ENCODE measurements at places on chromosomes 12 and 14.

DNA sequence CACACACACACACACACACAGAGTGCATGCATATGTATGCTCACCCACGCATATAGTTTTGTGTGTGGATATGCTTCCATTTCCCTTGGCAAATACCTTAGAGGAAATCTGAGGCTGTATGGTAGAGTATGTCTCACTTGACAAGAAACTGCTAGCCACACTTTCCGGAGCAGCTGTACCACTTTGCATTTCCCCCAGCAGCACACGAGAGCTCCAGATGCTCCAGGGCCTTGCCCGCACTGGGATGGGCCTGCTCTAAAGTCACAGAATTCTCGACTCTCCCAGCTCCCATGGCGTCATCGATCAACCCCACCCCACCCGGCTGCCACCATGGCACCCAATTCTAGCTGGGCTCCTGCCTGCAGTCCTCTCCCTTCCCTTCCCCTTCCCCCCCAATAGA is 21.9 kb downstream of the CLMN start:
- DNase-seq, result no peak

- no peak for DNase-seq
Observed at GRCh38 chr12:79665212-79665887, 25.4 kb downstream of the PAWR start.

GRCh38 chr14:68670359-68670715 is 122.5 kb downstream of the ZFP36L1 start:
- no peak for DNase-seq

DNA sequence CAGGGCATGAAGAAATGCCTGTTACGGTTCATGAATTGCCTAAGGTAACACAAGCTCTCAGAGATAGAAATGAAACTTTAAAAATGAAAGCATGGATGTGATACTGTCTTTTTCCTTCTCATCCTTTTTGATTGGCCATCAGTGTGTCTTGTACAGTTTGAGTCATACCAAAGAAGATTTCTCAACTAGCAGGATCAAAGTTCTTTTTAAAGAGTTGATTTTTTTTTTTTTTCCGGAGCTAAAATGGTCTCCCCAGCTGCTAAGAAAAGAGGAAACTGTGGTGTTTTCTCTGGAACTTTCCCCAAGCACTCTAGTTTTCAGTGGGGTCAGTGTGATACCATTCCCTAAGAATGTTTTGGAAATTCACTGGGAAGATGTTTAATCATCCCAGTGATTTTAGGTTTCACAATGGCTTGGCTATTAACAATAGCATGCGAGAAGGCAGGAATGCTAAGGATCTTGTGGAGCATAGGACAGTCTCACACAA is 105.0 kb downstream of the ETNK1 start:
- DNase-seq, result no peak

- DNase-seq, result no peak
Observed at GRCh38 chr12:65330331-65330730, 51.8 kb downstream of the MSRB3 start.

- no peak for DNase-seq
Observed at GRCh38 chr12:132178316-132178715, 34.1 kb downstream of the NOC4L start.

DNA sequence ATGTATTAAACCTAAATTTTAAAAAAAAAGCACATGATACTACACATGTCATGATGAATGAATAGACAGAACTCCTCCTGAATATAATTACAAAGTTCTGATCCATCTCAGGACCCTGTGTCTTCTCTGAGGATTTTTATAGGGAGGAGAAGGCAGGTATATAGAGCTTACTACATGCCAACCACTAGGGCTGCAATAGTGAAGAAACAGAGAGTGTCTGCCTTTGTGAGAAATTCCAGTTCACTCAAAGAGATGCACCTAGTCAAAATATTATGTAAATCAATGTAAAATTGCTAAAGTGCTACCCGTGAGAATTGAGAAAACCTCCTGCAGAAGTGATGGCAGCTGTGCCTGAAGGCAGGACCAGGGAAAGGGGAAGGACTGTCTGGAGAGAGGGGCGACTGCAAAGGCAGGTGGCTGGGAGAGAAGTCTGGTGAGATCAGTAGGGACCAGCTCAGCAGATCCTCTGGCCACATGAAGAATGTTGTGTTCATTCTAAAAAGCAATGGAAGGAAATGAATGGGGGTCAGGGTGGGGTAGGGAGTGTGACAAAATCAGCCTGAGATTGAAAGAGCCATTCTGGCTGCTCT is 15.1 kb downstream of the ABHD4 start:
- no peak for DNase-seq

- DNase-seq, result no peak
Observed at GRCh38 chr14:29085546-29085945, 319.0 kb downstream of the FOXG1 start.

DNA sequence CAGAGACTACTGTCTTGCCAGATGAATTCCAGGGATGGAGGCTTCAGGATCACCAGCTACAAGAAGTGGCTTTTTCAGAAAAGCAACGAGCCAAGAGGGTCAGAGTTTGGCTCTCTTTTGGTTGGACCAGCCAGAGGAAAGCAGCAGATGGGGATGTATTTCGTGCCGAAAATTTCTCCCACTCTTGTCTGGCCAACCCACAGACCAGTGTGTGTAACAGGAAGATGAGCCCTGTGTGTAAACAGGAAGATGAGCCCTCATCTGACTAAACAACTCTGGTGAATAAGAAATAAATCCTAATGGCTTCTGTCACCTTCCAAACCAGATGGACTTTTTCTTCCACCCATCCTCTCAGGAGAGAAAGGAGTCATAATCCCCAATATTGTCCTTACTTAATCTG is 13.1 kb downstream of the GPR68 start:
- DNase-seq, result no peak

GRCh38 chr12:29220632-29221336 is 71.7 kb downstream of the FAR2 start:
- no peak for DNase-seq

DNA sequence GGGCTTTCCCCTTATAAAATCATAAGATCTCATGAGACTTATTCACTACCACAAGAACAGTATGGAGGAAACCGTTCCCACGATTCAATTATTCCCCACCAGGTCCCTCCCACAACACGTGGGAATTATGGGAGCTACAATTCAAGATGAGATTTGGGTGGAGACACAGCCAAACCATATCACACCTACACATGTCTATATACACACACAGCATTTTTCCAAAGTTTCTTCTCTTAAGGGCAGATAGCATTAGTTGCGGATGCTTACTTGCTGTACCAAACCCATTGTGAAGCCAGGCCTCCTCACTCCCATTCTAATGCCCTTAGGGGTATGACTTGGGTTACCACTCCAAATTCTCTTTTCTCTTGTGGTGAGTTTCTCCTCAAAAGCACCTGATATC is 104.1 kb upstream of the RAP1B start:
- no peak for DNase-seq

DNA sequence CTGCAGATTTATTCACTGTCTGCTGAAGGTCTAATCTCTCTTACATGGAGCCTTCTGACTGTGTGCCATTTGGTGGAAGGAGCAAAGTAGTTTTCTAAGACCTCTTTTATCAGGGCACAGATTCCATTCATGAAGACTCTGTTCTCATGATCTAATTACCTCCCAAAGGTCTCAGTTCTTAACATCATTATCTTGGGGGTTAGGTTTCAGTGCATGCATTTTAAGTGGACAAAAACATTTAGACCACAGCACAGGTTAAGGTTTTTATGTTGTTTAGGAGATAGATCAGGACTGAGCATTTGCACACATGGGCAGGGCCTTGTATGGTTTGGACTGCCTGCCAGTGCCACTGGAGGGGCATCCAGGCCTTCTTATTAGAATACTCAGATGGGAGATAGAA is 746.1 kb downstream of the C12orf50 start:
- DNase-seq, result no peak

- DNase-seq, result no peak
Observed at GRCh38 chr12:11834931-11835330, 185.5 kb downstream of the ETV6 start.

- no peak for DNase-seq
Observed at GRCh38 chr12:109625749-109626377, 52.3 kb downstream of the MVK start.

DNA sequence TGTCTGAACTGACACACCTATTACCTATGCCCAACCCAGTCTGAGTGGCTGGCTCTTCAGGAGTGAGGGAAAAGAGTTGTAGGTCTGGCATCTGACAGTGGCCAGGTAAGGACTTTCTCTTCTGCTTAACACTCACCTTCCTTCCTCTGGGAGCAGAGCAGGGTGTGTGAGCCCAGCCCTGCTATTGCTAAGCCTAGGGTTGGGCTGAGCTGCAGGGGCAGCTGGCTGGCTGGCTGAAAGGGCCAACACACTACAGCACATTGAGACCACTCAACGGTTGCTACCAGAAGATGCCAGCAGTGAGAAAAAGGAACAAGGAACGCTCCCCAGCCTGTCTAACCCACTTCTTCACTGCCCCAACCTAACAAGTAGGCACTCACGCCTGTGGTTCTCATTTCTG is 201.2 kb downstream of the DPF3 start:
- DNase-seq, result no peak

DNA sequence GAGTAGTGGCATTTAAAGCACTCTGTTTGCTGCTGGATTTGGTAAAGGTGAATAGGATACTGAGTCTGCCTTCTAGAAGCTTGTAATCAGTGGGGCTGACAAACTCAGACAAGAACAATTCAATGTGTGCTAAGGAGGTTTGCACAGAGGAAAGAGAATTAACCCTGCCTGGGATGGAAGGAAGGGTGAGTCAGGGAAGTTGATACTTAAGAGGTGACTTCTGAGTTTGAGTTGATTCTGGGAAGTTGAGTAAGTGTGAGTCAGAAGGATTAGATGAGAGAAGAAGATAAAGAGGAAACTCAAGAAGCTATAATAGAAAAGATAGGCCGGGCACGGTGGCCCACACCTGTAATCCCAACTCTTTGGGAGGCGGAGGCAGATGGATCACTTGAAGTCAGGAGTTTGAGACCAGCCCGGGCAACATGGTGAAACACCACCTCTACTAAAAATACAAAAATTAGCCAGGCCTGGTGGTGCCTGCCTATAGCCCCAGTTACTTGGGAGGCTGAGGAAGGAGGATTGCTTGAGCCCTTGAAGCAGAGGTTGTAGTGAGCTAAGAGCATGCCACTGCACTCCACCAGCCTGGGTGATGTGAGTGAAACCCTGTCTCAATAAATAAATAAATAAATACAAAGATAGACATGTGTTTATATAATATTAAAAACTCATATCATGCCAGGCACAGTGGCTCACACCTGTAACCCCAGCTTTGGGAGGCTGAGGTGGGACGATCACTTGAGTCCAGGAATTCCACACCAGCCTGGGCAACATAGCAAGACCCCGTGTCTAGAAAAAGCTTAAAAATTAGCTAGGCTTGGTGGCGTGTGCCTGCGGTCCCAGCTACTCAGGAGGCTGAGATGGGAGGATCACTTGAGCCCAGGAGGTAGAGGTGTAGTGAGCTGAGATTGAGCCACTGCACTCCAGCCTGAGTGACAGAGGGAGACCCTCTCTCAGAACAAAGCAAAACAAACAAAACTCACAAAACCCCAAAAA is 126.8 kb upstream of the CPM start:
- DNase-seq, result no peak

- no peak for DNase-seq
Observed at GRCh38 chr12:52690351-52691075, 10.3 kb upstream of the KRT1 start.

DNA sequence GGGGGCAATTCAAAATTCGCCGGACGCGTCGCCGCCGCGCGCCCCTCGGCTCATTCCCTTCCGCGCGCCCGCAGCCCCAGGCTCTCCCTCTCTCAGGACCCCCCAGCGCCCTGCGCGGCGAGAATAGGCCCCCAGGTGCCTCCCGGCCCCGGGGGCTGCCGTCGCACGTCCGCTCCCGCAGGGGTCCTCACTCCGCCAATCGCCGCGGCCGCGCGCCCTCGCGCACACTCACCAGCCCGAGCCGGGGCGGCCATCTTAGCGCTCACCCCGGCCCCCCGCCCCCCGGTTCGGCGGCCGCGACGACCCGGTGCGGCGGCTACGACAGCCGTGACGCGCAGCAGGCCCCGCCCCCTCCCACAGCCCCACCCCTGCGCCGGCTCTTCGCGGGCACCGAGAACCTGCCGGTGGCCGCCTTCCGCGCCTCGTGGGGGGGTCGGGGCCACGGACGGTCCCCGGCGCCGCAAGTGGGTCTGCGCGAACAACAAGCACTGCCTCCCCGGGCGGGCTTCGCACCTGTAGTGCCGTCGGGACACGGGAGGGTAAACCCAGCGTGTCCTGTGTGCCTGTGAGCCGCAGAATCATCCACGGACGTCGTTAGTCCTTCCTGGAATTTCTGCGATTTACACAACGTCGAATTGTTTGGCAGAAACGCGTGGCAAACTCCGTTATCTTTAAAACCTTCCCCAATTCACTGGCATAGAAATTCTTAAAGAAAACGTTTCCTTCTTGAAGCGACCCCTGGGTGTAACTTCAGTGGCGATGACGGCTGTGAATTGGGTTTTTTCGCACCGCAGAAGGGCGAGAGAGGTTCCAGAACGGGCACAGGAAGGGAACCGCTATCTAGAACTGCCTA is 2.5 kb downstream of the USP44 start:
- peak; percentile 21 for DNase-seq

GRCh38 chr14:68688872-68689371 is 103.9 kb downstream of the ZFP36L1 start:
- no peak for DNase-seq

DNA sequence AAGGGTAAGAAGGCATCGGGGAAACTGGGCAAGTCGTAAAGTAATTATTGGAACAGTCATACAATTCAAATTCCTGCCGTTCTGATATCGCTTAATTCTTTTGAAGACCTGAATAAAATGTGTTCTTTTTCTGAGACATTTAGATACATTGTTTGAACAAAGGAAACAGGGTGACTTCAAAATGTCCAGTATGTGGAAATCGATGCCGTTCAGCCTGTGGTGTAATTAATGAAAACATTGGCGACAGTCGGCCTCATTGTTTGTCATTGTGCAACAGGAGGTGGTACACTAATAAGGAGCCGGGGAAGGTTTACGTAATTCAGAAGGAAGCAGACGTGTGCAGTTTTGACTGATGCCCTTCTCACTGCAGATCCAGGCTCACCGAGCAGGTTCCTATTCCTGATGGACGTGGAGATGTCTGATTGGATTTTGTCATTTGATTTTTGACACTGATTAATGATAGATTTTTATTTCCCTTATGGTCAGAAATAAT is 92.7 kb downstream of the BORCS5 start:
- DNase-seq, result no peak

DNA sequence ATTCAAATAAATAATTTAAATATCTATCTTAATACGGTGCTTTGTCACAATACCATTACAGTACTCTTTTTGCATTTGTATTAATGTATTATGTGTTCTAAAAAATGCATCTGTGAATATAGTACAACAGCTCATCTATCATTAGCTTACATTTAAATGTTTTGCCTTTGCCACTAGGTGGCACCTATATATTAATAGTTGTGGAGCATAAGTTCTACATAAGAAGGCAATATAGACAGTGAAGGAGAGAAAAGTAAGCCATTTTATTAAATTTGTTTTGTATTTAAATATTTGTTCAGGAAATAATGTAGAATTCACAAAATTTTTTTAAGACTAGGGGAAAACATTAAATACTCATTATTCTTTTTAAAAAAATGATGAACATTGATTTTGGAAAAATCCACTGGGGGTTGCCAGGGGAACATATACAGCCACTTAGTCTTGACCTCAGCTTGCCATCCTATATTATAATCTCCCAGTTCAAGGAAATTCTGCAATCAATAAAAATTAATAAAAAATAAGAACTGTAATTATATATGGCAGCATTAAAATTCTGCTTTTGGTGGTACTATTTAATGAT is 9.8 kb downstream of the CCER1 start:
- no peak for DNase-seq
